Spinal cord (tissue), 10 donors: ENCODE measurements at places on chromosomes 6 and 20.

GRCh38 chr6:79622364-79622763 is 8.8 kb upstream of the SH3BGRL2 start:
- DNase-seq = no peak

GRCh38 chr6:111231090-111231459 is 143.8 kb downstream of the SLC16A10 start:
- no peak for DNase-seq

DNA sequence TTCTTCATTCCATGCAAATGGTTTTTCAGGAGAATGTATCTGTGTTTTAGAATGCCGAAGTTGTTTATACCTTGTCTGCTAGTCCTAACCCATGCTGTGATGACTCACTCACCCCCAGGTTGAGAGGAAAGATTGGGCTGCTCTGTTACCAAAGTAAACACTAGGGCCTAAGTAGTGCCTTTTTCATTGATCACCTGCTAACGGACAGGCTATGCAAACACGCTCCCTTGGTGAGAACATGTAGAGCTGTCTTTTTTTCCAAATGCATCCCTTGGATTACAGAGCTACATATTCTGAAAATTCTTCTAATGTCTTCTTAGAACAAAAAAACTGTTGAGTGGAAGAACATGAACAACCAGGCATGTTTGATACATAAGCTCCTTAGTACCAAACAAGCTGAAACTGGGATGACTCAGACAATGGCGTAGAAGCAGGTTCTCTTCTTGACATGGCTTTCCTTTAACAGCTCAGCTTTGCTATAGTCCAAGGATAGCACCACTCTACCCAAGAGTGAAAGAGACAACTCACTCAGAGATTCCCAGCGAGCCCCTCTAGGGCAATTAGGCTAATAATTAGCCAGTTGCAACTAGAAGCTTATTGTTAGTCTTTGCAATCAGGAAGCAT is 20.5 kb downstream of the PERP start:
- DNase-seq = peak; percentile 12

GRCh38 chr6:149907317-149907716 is 9.4 kb upstream of the RAET1E start:
- DNase-seq = no peak

GRCh38 chr20:10728873-10729670 is 55.3 kb upstream of the JAG1 start:
- DNase-seq = no peak

GRCh38 chr20:58287638-58288037 is 21.9 kb upstream of the RAB22A start:
- DNase-seq = no peak

DNA sequence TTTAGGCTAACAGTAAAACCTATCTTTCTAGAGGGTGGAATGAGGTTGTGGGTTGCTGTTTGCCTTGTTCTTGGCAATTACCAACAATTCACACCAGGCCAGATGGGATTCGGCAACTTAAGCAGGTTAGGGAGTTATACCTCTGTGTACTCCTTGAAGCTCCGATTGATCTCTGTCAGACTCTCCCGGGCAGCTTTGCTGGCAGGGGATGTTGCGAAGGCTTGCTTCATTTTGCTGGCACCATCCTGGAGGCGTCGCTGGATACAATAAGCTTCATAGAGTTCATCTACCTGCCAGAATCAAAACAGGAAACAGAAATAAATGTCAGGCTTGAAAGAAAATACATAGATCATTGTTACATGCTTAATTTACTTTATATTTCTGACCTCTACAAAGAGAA is 66.4 kb upstream of the ARMH2 start:
- DNase-seq = no peak

DNA sequence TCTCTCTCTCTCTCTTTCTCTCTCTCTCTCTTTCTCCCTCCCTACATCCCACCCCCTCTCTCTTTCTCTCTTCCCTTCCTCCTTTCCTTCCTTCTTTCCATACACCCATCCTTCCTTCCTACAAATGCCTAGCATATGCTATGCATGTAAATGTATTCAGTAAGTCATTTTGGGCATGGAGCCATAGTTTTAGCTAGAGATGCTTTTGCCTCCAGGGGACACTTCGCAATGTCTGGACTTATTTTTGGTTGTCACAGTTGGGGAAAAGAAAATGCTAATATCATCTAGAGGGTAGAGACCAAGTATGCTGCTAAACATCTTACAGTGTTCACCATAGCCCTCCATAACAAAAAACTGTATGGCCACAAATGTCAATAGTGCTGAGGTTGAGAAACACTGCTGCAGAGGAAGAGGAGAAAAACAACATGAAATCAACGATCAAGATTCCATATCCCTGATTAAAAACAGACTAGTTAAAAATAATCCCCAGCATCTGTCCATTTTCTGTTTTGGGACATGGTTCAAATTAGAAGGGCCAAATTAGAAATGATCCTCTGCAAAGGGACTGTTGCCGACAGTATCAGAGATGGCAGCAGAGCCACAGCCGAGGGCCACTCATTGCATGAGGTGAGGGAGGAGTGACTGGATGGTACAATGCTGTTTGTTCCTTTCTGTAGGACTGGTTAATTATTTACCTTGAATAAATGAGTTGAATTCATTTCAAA is 152.7 kb downstream of the SH3BGRL2 start:
- no peak for DNase-seq

DNA sequence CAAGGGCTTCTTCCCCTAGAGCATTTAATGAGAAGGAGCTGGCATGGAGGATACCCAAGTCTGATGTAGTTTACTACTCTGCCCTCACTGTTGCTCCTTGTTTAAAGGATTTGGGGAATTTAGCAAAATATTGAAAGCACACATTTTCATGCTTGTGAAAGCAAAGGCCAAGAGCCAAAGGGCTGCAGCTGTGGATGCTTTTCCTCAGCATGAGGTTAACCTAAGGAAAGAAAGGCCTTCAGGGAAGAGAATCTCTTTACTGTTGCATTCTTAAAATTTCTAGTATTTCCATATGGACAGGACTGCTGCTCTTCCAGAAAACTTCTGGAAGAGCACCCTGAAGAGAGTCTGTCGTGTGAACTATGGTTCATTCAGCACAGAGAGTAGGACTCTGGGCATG is 45.9 kb upstream of the SASH1 start:
- DNase-seq = no peak

DNA sequence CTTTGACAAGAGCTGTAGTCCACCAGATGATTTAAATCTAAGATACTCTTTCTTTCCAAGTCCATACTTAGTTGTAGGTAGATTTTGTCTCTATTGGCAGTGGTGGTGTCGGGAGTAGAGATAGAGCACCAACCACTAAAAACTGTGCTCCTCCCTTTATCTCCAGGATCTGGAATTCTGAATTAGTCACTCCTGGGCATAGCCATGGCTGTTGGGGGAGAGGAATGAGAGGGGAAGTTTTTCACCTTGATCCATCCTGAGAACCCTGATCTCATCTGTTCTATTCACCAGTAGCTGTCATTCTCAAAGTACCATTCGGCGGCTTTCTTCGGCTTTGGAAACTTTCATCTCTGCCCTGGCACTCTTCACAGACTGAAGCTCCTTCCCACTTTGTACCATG is 35.6 kb upstream of the NKX2-4 start:
- no peak for DNase-seq

DNA sequence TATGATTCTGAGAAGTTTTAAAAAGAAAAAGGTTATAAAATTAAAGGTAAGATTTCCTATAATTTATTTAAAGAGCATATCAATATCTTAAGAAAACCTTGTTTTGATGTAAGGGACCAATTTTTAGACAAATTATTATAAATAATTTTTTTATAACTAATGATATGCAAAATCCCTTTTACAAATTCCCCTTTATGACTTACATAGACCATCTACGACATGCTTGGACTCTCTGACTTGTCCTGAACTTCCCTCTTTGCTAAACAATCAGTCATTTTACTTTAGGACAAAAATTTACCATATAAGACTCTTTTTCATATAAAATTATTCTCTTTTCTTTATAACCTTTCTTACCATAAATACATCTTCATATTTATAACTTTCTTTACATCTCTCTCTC is 15.3 kb upstream of the ANGPT4 start:
- DNase-seq = no peak

GRCh38 chr20:47406849-47407682 is 50.6 kb upstream of the ZMYND8 start:
- DNase-seq = peak; percentile 40

- no peak for DNase-seq
Measured at GRCh38 chr6:35181933-35182612, 31.7 kb upstream of the SCUBE3 start.

DNA sequence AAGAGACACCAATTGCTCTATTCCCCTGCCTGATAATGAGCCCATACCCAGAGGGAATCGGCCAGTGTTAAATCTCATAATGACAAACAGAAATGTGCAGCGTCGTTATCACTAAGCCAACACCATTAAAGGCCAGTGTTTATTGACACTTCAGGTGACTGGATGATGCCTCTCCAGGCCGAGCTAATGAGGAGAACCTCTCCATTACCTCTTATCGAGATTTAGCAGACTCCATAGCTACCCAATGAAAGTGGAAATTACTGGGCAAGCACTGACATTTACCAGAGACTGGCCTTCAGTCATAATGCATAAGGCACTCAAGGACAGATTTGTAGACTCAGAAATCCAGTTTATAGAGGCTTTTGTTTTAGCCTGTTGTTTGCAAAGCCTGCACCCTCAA is 669.5 kb downstream of the MAFB start:
- no peak for DNase-seq

DNA sequence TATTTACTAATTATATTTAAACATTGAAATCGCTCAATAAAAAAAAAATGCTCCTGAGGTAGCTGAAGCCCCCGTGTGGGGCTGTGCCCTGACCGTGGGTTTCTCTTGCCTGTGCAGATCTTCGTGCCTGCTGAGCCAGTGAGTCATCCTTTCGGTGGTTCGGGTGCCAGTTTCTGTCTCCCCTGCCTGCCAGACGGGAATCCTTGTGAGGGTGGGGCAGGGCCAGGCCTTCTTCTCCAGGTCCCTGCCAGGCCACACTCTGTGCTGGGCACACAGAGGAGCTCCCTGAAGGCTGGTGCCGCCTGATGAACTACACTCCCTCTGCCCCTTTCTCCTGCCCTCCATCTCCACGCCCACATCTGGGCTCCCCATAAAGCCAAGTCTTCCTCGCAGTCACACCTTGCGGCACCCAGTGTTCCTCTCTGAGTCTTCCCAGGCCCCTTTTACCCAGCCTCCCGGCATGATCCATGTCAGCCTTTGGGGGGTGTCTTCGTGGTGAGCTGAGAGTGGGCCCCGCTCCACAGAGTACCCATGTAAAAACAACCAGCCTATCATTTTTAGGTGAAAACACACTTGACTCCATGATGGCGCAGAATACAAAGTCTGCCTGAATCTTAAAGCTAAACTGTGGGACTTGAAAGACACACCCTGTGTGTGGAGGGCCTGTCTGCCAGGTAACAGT is 19.3 kb downstream of the FGD2 start:
- DNase-seq = no peak

GRCh38 chr6:125444006-125444923 is 142.5 kb upstream of the HDDC2 start:
- DNase-seq = peak; percentile 80

- DNase-seq = no peak
Measured at GRCh38 chr20:57398231-57398821, 7.1 kb downstream of the RBM38 start.

- no peak for DNase-seq
Measured at GRCh38 chr20:1462001-1462400, 4.6 kb downstream of the NSFL1C start.

DNA sequence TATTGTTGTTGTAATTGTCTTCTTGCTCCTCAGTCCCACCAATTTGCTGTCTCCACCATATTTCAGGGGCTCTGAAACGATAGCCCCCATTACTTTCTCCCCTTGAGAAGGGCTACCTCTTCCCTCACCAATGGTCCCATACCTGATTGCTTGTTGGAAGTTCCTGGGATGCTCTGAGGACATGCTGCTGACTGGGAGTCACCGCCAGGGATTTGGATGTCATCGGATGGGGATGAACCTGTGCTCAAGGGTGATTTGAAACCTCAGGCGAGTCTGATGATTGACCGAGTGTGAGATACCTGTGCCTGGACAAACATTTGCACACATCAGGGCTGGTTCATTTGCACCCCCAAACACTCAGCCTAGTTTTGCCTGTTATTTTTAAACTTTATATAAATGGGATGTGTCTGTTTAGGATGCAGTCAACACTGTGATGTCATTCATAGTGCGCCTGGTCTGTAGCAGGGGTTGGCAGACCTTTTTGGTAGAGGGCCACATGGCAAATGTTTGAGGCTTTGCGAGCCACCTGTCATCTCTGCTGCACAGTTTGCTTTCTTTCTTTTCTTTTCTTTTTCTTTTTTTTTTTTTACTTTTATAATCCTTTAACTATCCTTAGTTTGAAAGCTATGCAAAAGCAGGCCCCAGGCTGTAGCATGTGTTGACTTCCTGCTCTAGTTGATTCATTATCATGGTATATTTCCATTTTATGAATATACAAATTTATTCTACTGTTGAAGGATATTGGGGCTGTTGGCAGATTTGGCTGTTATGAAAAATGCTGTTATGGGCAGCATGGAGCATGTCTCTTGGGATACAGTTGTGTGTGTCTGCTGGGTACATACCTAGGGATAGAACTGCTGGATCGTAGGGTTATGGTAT is 118.5 kb upstream of the PHACTR3 start:
- no peak for DNase-seq

GRCh38 chr6:111177131-111177530 is 89.8 kb downstream of the SLC16A10 start:
- DNase-seq = no peak

GRCh38 chr20:48728042-48728825 is 99.6 kb downstream of the PREX1 start:
- DNase-seq = peak; percentile 61

DNA sequence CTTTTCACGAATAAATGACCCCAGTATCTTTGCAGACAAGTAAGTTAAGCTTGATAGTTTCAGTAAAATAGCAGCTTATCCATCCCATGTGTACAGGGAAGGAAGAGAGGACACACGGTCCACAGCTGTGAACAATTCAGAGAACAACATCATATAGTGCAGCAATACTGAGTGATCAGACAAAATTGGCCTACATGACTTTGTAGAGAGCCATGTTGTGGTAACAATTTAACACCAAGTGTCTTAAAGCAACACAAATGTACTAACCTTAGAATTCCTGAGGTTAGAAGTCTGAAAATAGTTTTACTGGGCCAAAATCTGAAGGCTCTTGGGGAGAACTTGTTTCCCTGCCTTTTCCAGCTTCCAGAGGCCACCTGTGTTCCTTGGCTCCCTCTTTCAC is 12.5 kb downstream of the FAM184A start:
- DNase-seq = no peak

DNA sequence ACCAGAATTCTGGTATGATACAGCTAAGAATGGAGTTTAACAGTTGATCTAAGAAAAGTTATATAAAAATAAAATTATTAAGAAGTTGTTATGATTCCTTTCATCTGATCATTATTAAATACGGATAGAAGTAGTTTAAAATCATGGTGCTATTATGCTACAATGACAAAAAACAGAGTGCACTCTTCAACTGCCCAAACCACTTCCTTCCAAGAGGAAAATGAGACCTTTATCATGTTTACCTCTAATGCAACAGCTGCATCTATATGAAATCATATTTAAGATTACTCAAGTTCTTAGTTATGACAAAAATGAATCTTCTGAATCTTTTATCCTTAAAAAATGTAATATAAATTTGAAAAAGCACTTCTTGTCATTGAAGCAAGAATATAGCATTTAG is 31.2 kb downstream of the HACE1 start:
- DNase-seq = no peak

GRCh38 chr6:37092923-37093727 is 76.8 kb upstream of the PIM1 start:
- no peak for DNase-seq

GRCh38 chr6:163721922-163722692 is 307.6 kb downstream of the QKI start:
- DNase-seq = no peak

GRCh38 chr6:1080453-1081337 is 231.2 kb upstream of the FOXQ1 start:
- DNase-seq = no peak
